KG1 (cell line): ENCODE measurements at places on chromosomes 7 and 10.
A peak's percentile ranks its signal among the peaks of the same experiment; 100 is the strongest.

GRCh38 chr10:30284865-30285594, 64.0 kb downstream of the MTPAP start:
- DNase-seq = peak; percentile 3

DNA sequence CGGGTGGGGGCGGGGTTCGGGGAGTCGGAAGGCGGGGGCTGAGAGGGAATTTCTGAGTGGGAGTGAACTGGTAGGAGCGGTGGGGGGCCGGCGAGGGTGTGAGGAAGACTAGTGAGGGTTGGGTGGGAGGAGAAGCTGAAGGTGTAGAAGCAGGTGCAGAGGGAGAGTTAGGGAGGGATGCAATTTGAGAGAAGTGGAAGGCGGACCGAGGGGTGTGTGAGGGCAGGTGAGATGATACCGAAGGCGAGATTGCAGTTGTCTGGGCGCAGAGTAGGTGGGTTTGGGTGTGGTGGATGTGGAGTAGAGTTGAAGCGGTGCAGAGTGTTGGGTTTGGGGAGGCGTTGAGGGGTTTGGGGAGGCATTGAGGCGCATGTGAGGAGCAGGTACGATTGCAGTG, 643 bp downstream of the KAT6B start:
- DNase-seq = no peak

DNA sequence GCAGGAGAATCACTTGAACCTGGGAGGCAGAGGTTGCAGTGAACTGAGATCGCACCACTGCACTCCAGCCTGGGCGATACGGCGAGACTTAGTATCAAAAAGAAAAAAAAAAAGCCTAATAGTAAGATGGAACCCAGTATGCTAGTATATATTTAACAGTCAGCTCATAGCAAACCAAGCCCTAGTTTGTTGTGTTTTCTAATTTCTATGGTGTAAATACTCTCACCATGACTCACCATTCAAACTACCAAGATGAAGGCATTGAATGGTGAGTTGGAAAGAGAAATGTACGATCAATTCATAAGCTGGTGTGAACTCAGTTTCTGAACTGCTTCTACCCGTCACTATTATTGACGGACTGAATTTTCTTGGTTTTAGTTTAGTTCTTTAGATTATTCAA, 173.7 kb upstream of the KAT6B start:
- no peak for DNase-seq

DNA sequence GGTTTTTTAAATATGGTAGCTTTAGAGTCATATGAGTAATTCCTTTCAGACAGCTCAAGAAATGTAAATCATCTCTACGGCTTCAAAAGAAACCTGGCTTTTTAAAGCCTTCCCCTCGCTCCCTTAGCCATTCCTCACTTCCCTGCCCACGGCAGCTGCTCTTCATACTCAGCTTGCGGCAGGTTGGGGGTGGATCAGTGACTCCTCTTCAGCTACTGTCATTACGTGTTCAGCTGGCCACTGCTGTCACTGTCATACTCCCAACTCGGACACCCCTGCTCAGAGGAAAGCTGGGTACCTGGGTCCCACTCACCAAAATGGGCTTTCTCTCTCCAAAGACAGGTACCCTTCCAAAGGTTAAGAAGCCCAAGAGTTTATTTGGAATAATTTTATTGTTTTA, 6.6 kb downstream of the YWHAG start:
- DNase-seq = no peak

- no peak for DNase-seq
Observed at GRCh38 chr10:103067484-103067883, 125.6 kb downstream of the NT5C2 start.

DNA sequence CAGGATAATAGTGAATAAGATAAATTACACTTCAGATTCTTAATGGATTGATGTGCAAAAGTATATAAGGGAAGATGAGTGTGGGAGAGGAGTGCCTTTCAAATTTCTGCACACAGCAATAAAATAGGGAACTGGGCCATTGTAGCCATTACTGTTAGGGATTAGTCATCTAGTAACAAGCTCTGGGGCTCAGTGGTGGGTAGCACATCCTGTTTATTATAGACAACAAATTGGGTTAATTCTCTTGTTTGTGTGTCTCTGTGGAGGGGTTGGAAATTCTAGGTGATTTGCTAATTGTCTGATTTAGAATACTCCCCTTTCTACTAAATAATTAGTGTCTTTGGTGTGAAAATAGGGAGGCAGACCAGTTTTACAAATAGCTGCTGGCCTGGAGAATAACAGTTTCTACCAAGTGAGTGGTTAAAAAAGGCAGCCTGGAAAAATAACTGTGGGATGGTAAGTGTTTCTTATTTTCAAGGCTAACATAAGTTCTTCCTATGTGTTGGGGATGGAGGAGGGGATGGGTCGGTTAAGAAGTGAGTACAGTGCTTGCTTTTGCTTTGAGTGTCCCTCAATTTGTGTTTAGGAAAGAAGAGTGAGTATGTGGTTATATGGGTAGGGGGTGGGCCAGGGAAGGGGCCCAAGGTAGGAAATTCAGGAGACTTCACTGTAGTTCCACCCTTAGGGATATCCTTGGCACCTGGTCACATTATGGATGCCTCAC, 43.3 kb upstream of the TMEM248 start:
- no peak for DNase-seq

DNA sequence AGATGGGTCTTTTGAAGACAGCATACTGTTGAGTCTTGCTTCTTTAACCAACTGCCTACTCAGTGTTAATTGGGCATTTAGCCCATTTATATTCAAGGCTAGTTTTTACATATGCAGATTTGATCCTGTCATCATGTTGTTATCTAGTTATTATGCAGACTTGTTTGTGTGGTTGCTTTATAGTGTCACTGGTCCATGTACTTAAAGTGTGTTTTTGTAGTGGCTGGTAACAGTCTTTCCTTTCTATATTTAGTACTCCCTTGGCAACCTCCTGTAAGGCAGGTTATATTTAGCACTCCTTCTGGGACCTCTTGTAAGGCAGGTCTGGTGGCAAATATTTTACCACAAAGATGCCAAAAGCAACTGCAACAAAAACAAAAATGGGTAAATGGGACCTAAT, 66.7 kb downstream of the TES start:
- DNase-seq = no peak

DNA sequence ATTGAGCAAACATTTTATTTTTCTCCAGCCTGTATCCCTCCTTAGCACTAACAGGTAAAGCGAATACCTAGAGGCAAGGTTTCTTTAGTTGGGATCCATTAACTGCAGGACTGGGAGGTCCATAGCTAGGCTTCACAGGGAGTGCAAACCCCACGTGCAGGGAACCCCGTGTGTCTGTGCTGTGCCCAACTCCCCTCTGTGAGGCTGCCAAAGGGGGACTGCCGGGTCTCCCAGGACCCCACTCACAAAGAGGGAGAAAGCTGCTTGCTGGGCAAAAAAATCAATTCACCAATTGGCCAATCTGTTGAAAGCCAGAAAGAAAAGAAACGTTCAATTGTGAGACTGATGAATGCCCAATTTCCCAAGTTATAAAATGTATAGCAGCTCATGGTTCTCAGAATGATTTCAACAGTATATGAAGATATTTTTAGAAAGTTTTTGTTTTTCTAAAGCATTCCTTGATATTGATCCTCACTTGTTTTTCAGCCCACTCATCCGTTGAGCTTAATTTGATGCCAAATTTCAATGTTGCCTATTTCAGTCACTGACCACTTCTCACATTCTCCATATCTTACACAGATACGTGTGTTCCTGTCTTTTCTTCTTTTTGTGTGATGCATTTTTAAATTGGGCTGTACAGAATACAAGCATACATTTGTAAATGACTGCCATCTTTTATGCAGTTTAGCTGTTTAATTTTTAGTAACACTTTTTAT, 202.7 kb upstream of the PRSS58 start:
- DNase-seq = no peak

- no peak for DNase-seq
Observed at GRCh38 chr10:97445357-97445721, 467 bp downstream of the EXOSC1 start.

GRCh38 chr10:43842496-43842895, 193.8 kb upstream of the ZNF32 start:
- no peak for DNase-seq

GRCh38 chr7:12814107-12814506, 126.7 kb downstream of the ARL4A start:
- no peak for DNase-seq

GRCh38 chr10:93152136-93152535, 78.4 kb downstream of the CYP26A1 start:
- DNase-seq = no peak

DNA sequence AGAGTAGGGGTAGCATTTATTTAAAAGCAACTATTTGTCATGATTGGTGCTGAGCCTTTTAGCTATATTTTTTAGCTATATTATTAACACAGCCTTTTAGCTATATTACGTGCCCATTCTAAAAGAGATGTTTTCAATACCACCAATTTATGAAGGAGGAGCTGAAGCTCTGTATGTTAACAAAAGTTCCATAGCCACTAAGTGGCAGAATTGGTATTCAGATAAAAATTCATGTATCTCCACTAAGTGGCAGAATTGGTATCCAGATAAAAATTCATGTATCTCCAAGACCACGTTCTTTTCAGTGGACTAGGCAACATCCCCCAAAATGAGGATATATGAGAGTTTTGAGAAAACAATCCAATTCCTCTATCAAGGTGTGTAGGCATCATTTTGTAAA, 268.6 kb downstream of the HGF start:
- no peak for DNase-seq

DNA sequence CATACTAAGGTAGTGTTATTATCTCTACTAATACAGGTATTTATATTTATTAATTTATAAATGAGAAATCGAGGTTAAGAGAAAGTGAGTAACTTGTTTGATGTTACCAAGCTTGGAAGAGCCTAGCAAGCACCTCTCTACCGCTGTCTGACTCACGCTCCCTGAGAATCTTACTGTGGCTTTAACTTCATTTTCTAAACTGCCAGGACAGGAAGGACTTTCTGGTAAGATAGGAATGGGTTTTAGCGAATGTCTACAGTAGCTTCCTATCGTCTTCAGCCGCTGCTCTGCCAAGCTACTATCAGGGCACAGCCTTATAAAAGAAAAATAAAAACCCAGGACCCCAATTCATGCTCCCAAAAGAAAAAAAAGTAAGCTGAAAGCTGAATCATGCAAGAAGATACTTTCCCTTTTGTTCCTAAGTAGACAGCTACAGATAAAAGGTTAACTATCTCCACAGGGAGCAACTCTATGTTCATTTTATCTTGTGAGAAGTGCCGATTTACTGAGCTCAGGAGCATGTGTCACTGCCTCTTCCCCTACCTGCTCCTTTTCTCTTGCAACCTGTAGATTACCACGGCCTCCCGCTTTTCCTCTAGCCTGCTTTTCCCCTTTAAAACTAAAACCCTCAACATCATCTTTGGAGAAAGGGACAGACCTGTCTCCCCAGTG, 60.2 kb downstream of the THNSL1 start:
- no peak for DNase-seq

DNA sequence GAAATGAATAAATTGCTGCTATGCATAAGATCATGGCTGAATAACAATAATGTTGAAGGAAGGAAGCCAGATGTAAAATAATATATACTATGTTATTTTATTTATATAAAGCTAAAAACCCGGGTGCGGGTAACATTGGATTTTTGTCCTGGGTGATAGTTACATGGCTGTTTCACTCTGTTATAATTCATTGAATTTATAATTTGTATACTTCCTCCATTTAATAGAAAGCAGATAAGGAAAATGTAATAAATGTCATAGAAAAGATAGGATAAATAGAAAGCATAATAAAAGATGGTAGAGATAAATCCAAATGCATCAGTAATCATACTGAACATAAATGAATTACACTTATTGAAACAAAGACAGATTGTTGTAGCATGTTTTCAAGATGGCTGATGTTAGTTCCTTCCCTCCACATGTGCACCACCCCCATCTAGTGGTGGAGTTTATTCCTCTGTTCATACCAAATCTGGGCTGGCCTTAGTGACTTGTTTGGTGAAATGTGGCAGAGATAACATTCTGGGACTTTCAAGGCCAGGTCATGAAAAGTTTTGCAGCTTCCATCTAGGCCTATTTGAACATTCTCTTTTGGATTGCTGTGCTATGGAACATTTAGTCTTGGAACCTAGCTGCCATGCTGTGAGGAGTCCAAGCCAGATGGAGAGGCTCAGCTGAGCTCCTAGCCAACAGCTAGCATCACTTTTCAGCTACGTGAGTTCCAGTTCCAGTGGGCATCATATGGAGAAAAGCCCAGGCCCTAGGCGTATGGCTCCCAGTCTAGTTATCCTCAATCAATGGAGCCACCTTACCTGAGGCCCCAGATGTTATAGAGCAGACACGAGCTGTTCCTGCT, 46.9 kb downstream of the AHCYL2 start:
- no peak for DNase-seq

GRCh38 chr7:108497082-108497725, 28.7 kb downstream of the PNPLA8 start:
- peak; percentile 10 for DNase-seq
